SHP77 treated with DMSO at 0.1 percent for 48 hours (cell line): ENCODE measurements at places on chromosomes 1 and 21.
A peak's percentile ranks its signal among the peaks of the same experiment; 100 is the strongest.

- DNase-seq = no peak
Measured at GRCh38 chr21:35436899-35437298, 387.8 kb upstream of the RUNX1 start.

GRCh38 chr1:204150702-204151551, 917 bp downstream of the ETNK2 start:
- DNase-seq = no peak

- no peak for DNase-seq
Measured at GRCh38 chr1:62439652-62440371, 3.0 kb downstream of the USP1 start.

DNA sequence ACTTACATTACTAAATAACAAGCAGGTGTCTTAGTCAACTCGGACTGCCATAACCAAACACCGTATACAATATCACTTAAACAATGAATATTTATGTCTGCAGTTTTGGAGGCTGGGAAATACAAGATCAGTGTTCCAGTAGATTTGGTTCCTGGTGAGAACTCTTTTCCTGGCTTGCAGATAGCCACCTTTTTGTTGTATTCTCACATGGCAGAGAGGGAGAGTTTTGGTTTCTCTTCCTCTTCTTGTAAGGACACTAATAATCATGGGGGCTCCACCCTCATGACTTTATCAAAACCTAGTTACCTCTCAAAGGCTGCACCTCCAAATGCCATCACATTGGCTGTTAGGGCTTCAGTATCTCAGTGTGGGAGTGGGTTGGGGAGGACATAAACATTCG, 82.9 kb upstream of the CACYBP start:
- no peak for DNase-seq

DNA sequence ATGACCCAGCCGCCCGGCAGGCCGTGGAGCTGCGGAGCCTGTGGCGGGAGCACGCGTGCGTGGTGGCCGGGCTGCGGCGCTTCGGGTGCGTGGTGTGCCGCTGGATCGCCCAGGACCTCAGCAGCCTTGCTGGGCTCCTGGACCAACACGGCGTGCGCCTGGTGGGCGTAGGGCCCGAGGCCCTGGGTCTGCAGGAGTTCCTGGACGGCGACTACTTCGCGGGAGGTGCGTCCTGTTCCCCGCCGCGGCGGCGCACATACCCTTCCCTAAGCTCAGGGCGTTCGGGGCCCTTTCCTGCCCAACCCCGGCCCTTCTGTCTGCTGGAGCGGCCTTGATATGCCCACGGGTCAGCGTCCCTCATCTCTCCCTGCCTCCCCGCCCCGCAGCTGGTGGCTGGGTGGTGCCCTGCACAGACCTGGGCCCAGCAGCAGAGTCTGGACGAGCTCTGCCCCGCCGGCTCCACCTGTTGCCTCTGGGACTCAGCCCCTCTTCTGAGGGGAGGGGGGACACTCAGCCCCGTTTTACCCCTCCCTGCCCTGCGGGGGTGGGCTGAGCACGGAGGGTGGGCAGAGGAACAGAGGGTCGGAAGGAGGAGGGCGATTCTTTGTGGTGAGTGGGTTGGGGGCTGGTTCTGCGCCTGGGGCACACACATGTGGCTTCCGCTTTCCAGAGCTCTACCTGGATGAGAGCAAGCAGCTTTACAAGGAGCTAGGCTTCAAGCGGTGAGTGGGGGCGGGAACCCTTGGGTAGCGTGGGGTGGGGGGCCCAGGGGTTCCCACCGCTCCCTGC, 688 bp downstream of the PRXL2B start:
- DNase-seq = no peak

DNA sequence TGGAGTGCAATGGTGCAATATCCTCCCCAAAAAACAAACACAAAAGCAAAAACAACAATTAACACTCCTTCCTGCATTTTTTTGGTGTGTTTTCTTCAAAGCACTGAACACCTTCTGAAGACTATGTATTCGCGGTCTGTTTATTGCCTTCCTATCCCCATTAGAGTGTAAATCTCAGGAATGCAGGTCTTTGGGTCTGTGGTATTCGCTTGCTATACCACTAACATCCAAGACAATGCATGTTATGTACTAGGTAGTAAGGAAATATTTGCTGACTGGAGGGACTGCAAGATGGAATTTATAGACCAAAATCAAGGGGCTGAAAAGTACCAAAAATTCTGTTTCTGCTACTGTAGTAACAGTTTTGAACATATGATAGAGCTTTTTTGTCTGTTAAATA, 299.4 kb downstream of the RYR2 start:
- no peak for DNase-seq

DNA sequence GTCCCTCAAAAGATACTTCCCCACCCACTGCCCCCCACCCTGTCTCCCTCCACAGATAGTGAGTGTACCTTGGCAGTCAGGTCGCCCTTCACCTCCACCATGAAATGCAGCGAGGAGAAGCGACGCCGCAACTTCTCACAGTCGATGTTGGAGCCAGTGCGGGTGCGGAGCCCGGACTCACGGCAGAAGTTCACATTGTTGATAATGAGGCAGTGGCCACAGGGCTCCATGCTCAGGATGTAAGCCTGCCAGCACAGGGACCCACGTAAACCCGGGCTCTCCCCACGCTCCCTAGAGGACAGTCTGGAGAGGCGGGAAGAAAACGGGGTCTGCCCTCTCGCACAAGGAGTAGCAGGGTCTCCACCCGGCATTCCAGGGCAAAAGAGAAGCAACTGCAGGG, 17.2 kb downstream of the CASP9 start:
- DNase-seq = no peak

DNA sequence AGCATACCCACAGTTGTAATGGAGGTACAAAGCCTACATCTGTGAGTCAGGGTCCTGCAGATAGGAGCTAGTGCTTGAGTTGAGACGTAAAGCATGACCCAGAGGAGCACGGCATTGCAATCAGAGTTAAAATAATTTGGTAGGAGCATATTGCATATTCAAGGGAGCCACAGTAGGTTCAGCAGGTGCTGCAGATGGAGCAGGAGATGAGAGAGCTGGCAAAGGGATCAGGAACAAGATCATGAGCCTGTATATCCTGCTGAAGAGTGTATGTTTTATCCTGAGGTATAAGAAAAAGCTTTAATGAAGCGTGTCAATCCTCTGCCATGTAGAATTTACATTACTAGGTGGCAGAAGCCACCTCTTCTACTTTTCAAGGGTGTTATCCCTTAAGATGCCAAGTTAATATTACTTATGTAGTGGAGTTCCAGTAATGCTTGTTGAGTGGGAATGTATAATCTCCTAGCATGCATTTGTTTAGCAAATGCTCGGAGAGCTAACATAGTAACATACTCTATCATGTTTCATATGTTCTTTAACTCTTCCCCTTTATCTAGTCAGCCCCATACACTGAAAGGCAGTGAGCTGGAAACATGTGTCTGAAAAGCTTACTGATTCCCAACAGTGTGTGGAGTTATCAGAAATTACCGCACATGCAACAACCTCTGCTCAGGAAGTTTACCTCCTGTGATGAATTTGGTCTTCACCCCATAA, 300.3 kb downstream of the GRIK1 start:
- no peak for DNase-seq

GRCh38 chr1:112251766-112252506, 144.1 kb upstream of the CTTNBP2NL start:
- DNase-seq = no peak

DNA sequence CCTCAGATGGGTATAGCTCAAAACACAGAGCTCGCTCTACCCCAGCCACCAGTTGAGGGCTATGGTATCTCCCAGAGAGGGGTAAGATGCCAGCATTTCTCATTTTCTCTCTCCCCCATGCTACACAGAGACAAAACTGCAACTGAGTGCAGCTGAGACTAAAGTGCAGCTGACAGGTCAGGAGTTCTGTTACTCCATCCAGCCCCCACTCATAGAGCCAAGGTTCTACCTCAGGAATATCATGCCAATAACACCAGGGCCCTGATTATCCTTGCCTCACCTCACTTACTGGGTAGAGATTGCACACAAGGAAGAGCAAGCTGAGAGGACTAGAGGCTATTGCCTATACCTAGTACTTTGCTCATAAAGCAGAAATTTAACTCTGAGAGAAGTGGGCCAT, 34.6 kb downstream of the DPYD start:
- DNase-seq = no peak

DNA sequence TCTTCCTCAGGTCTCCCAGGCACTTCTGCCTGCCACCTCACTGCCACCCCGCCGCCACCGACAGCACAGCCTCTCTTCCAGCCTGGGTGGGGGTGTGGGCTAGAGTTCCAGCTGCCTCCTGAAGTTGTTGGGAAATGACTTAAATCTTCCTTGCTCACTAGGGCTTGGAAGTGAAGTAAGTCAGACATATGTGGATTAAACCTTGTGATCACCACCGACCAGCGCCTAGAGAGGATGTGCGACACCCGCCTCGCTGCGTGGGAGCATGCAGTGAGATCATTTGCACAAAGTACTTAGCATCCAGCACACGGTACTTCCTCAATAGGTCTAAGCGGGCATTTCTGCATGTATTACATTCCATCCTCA, 71.4 kb upstream of the FAM20B start:
- no peak for DNase-seq

DNA sequence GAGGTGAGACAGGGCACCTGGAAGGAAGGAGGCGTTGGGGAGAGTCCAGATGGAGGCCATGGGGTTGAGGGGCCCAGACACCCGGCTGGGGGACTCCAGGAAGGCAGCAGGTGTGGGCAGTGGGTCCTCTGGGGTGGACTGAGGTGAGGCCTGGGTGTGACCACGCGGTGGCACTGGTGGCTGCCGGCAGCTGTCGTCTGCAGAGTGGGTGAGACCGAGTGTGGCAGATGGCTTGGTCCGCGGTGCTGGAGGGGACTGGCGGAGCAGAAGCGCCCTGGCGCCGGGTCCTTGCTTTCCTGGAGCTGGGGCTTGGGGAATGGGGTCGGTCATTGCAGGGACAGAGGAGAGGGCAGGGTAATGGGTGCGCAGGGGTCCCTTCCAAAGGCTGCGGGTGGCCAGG, 12.5 kb downstream of the AGRN start:
- DNase-seq = no peak

- no peak for DNase-seq
Measured at GRCh38 chr1:88175631-88176226, 508.3 kb upstream of the PKN2 start.

GRCh38 chr1:167564612-167565270, 11.2 kb upstream of the CREG1 start:
- DNase-seq = no peak

DNA sequence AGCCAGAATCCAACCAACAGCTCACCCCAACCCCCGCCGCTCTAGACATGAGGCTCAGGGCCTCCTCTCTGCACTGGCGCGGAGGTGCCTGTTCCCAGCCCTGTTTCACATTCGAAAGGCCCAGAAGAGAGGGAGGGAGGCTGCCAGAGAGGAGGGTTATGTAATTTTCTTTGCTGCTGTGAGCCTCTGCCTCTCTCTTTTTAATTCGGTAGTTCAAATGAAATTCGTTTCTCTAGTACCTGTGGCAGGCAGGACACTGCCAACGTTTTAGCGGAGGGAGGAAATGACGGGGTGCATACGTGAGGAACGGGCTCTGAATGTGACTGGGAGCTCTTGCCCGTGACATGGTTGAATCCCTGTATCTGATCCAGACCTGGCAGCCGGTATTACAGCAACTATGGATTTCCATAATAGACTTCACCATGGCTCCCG, 9.4 kb downstream of the PRDM16 start:
- no peak for DNase-seq

DNA sequence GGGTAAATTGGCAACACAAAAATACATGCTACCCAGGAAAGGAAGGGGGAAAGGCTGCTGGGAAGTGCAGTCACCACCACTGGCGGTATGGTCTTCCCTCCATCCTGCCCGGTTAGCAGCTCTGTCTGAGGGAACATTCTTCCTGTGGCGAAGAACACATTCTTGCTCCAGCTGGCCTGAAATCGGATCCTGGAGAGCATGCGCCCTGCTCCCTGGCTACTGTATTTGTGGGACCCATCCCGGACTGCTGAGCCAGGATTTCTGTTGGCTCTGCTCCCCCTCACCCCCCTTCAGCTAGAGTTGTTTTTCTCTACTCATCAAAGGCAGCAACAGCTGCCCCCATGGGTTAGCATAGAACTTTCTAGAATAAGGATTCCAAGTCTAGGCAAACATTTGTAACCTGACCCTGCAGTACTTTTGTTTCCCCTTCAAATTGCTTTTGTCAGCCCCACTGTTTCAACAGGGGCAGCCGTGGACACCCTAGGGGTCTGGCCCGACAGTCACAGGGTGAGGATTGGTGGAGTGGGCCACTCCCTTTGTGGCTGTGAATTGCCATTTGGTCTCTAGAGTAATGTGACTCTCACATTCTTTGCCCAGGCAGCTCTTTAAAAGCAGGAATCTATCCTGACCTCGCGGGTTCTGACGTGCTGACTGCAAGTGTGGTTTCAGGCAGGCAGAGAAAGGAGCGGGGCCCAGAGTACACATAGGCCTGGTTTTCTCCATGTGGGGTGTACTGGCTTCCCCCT, 157.7 kb downstream of the TOMM20 start:
- DNase-seq = peak; percentile 93

GRCh38 chr1:40256401-40257084, 1.5 kb upstream of the ZMPSTE24 start:
- no peak for DNase-seq

DNA sequence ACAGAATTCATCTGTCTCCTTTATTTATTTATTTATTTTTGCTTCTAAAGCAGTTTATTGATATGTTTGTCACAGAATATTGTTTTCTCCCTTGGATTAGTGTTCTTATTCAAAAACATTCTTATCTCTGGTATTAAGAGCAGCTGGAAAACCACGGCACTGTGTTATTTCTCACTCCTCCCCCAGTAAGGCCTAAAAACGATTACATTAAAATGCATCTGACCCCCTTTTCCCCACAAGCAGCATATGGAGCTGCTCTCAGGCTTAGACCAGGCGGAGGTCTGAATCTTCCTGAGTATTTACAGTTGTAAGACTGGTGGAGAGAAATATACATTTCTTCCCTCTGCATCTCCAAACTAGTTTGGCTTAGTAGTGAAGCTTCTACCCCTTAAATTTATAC, 86.8 kb downstream of the HLX start:
- DNase-seq = no peak

- DNase-seq = no peak
Measured at GRCh38 chr1:1081311-1082238, 7.5 kb upstream of the RNF223 start.

- no peak for DNase-seq
Measured at GRCh38 chr1:8883491-8883890, 5.0 kb upstream of the ENO1 start.
